H9 (cell line): ENCODE measurements at places on chromosomes 3 and 15. TPM values are rescaled to one million over a fixed set of nuclear protein-coding genes. Genes with fewer than 3 reads are reported as not detected.
A peak's percentile ranks its signal among the peaks of the same experiment; 100 is the strongest.

GRCh38 chr3:45109771-45110508, 36.2 kb downstream of the CDCP1 start:
- H3K27me3 ChIP-seq, result no peaks in the 10 kb centered on the region
- no peak overlapping the region for H3K27ac ChIP-seq
- H3K4me1 ChIP-seq, result no peaks in the 10 kb centered on the region
- no peak for DNase-seq

GRCh38 chr3:76547674-76548073, 492.2 kb upstream of the ROBO2 start:
- no peaks in the 10 kb centered on the region for H3K4me1 ChIP-seq
- no peaks in the 10 kb centered on the region for H3K27me3 ChIP-seq
- H3K36me3 ChIP-seq, result no peaks in the 10 kb centered on the region; the same call in 2 of the 3 replicates
- no peak for DNase-seq

GRCh38 chr3:175495331-175495730, 636.2 kb downstream of the NAALADL2 start:
- DNase-seq, result no peak
- H3K36me3 ChIP-seq, result no peaks in the 10 kb centered on the region
- no peaks in the 10 kb centered on the region for H3K4me1 ChIP-seq

- no peak overlapping the region for H3K4me3 ChIP-seq
- H3K4me1 ChIP-seq, result no peaks in the 10 kb centered on the region; the same call in 1 of the 2 replicates
- H3K36me3 ChIP-seq, result peaks cover 18% of the 10 kb centered on the region
These were observed 7.5 kb upstream of the MTHFS start for GRCh38 chr15:79904271-79904670.

DNA sequence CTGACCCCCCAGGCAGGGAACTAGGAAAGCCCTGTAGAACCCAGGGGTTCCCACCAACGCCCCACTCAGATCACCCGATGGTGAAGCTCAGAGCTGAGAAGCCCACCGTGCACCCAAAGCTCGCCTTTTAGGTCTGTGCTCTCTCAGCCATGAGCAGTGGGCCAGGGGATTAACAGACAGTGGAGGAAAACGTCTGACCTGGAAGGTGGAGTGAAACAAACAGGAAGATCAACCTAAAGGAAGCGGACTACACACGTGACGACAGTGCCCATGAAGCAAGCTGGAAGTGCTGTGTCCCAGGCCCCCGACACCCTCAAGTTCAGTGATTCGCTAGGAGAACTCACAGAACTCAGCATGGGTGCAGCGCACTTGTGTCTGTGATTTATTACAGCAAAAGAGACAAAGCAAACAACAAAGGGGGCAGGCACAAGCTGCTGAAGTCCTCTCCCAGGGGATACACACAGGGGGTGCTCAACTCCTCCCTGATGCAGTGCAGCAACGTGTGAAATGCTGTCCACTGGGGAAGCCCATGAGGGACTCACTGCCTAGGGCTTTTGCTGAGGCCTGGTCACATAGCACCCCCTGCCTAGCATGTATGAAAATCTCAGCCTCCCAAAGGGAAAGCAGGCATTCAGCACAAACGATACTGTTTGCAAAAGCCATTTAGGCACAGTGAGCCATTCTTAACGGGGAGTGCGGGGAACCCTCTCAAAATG, 43.5 kb downstream of the CFAP92 start:
- H3K4me3 ChIP-seq, result no peak overlapping the region
- H3K27ac ChIP-seq, result no peak overlapping the region
- peaks cover 4% of the 10 kb centered on the region for H3K36me3 ChIP-seq
- no peaks in the 10 kb centered on the region for H3K27me3 ChIP-seq

- H3K4me1 ChIP-seq, result no peaks in the 10 kb centered on the region
- H3K4me3 ChIP-seq, result no peak overlapping the region
- H3K27ac ChIP-seq, result no peak overlapping the region
These were observed 85.9 kb downstream of the DCLK3 start for GRCh38 chr3:36678216-36679013.

GRCh38 chr15:38189671-38190295, 62.9 kb upstream of the SPRED1 start:
- no peak overlapping the region for H3K4me3 ChIP-seq
- no peaks in the 10 kb centered on the region for H3K36me3 ChIP-seq
- H3K4me1 ChIP-seq, result peaks cover 7% of the 10 kb centered on the region; the same call in 1 of the 2 replicates

DNA sequence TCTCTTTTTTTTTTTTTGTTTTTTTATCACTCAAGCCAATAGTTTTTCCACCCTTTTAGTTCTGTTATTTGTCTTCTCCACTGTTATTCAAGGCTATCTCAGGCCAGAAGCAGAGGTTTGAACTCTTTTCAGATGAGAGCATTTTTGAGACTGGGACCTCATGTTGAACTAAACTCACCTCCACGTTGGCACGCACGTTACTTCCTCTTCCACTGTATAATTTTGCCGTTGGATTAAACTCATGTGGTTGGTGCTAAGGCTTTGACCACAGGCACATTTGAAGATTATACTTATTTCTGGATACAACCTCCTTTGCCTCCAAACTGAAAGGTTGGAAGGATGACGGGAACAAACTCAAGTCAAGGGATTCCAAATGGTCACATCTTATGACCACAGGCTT, 501.3 kb upstream of the TPRG1 start:
- DNase-seq, result no peak
- H3K27me3 ChIP-seq, result no peaks in the 10 kb centered on the region
- no peak overlapping the region for H3K4me3 ChIP-seq
- H3K27ac ChIP-seq, result no peak overlapping the region
- H3K36me3 ChIP-seq, result no peaks in the 10 kb centered on the region; the same call in 1 of the 2 replicates

GRCh38 chr3:30496066-30496966, 110.1 kb upstream of the TGFBR2 start:
- no peak overlapping the region for H3K27ac ChIP-seq
- peaks cover 2% of the 10 kb centered on the region; the same call in 1 of the 2 replicates for H3K4me1 ChIP-seq
- H3K4me3 ChIP-seq, result no peak overlapping the region
- H3K36me3 ChIP-seq, result no peaks in the 10 kb centered on the region
- no peaks in the 10 kb centered on the region for H3K27me3 ChIP-seq
- DNase-seq, result no peak

DNA sequence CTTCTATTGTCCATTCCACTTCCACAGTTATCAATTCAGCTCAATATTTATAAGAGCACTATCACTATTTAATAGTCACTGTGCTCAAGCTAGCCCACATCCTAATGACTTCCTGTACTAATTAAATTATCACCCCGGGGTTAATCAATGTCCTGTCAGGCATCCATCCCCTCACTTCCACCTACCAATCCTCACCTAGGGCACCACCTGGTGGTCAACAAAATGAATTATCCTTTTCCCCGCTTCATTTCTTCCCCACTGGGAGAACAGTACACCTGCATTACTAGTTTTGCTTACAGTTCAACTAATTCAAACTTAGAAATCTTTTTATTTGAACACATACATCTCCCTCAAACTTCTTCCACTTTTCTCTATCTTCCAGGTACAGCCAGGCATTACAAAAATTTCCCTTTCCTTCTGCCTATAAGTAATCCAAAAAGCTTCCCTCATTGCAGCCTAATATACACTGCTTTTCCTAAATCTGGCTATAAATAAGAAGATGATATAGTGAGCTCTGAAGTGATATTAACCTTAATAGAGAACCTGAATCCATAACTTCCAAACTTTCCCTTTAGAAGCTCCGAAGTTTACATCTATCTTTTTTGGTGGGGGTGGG, 68.5 kb downstream of the TMCC1 start:
- H3K4me3 ChIP-seq, result no peak overlapping the region
- peaks cover 10% of the 10 kb centered on the region for H3K36me3 ChIP-seq
- peaks cover 2% of the 10 kb centered on the region; the same call in 1 of the 2 replicates for H3K4me1 ChIP-seq
- no peak overlapping the region for H3K27ac ChIP-seq
- DNase-seq, result peak; percentile 47

GRCh38 chr3:6132684-6133432, 728.1 kb upstream of the GRM7 start:
- no peaks in the 10 kb centered on the region for H3K27me3 ChIP-seq
- DNase-seq, result no peak
- no peaks in the 10 kb centered on the region for H3K36me3 ChIP-seq
- H3K4me1 ChIP-seq, result no peaks in the 10 kb centered on the region
- no peak overlapping the region for H3K27ac ChIP-seq
- no peak overlapping the region for H3K4me3 ChIP-seq

GRCh38 chr3:105767776-105768175, 101.0 kb downstream of the CBLB start:
- no peak overlapping the region for H3K27ac ChIP-seq
- H3K4me1 ChIP-seq, result no peaks in the 10 kb centered on the region
- no peak for DNase-seq
- no peaks in the 10 kb centered on the region for H3K27me3 ChIP-seq

GRCh38 chr15:51093839-51094605, 684 bp downstream of the TNFAIP8L3 start:
- H3K27me3 ChIP-seq, result peaks cover 30% of the 10 kb centered on the region; the same call in 1 of the 2 replicates
- H3K4me3 ChIP-seq, result peak overlapping the region; percentile 69
- no peaks in the 10 kb centered on the region for H3K4me1 ChIP-seq
- DNase-seq, result no peak
- no peak overlapping the region for H3K27ac ChIP-seq
- no peaks in the 10 kb centered on the region for H3K36me3 ChIP-seq

- no peak overlapping the region for H3K27ac ChIP-seq
- no peaks in the 10 kb centered on the region for H3K27me3 ChIP-seq
- H3K4me1 ChIP-seq, result no peaks in the 10 kb centered on the region; the same call in 1 of the 2 replicates
- no peak for DNase-seq
These were observed 78.3 kb upstream of the PPP2R3A start for GRCh38 chr3:135887220-135887619.

DNA sequence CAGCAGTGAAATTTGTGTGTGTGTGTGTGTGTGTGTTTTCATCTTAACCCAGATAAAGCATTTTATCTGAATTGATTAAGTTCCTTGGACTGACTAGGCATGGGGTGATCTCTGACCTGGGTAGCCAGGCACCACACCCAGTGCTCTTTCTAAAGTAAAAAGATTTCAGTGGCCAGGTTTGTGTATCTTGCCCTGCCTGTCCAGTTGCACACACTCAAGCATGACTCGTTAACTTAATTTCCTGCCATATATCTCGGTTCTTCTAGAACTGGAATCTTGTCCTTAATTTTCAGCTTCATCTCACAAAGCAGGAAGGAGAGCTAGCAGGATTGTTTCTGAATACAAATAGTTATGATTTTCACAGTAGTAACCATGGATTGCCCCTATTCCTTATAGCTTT, 17.0 kb downstream of the TM4SF18 start:
- no peak overlapping the region for H3K4me3 ChIP-seq
- DNase-seq, result no peak
- no peak overlapping the region for H3K27ac ChIP-seq
- H3K27me3 ChIP-seq, result no peaks in the 10 kb centered on the region
- H3K4me1 ChIP-seq, result peaks cover 4% of the 10 kb centered on the region

- H3K27me3 ChIP-seq, result no peaks in the 10 kb centered on the region
- no peaks in the 10 kb centered on the region for H3K4me1 ChIP-seq
- no peak overlapping the region for H3K4me3 ChIP-seq
- no peak for DNase-seq
- H3K36me3 ChIP-seq, result peaks cover 9% of the 10 kb centered on the region
These were observed 307.6 kb upstream of the SLITRK3 start for GRCh38 chr3:165503825-165504224.

DNA sequence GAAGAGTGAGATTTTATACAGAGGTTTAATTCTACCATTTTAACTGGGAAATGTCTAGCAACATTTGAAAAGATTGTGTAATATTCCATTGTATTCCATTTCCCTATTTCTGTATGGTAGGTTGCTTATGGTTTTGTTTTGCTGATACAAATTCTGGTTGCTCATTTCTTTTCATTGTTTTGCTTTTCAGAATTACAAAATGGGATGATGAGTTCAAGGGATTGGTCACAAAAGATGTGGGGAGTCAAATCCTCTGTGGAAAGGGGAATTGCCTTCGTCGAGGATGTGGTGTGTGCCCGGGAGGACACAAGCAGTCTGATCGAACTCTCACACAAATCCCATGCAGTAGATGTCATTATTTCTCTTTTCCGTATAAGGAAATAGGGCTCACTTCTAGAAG, 18.3 kb downstream of the SLCO3A1 start:
- H3K27ac ChIP-seq, result no peak overlapping the region
- peaks cover 2% of the 10 kb centered on the region; the same call in 1 of the 2 replicates for H3K4me1 ChIP-seq
- H3K27me3 ChIP-seq, result no peaks in the 10 kb centered on the region
- no peak overlapping the region for H3K4me3 ChIP-seq
- no peak for DNase-seq
- H3K36me3 ChIP-seq, result peaks cover 15% of the 10 kb centered on the region

DNA sequence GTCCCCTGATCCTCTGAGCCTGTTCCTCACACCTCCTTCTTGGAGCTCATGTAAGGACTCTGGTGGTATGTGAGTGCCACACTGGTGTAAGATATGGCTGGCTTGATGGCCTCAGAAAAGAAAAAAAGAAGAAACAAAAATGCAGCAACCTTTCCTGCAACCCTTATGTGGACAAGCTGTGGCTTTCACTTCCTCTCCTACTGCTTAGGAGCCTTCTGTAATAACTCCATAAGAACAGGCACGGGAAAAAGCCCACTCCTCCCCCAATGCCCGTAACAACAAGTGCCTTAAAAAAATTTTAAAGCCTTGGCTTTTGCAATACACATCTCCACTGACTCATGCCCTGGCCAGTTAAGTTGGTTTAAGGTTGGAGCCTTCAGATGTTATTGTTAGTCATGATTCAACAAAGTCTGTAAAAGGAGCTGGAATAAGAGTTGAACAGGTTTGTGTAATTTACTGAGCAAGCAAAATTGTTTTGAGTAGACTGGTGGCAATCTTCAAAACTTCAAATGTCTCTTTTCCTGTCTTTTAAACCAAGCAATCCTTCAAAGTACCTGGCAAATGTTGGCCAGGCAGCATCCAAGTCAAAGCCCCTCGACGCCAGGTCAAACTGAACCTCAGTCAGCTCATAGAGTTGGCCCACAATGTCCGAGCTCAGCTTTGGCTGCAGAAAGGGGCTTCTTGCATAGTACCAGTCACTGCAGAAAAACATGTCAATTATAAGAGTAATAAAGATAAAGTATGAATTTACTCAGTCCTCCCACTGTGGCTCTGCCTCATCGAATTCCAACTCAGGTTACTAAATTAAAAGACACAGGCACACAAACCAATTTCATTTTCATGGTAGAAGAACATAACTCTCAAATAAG, 22.9 kb downstream of the FYCO1 start:
- no peaks in the 10 kb centered on the region for H3K4me1 ChIP-seq
- no peak for DNase-seq
- H3K27ac ChIP-seq, result no peak overlapping the region
- no peaks in the 10 kb centered on the region for H3K27me3 ChIP-seq
- peaks cover 68% of the 10 kb centered on the region for H3K36me3 ChIP-seq

- peaks cover 2% of the 10 kb centered on the region; the same call in 1 of the 2 replicates for H3K4me1 ChIP-seq
- H3K4me3 ChIP-seq, result no peak overlapping the region
- H3K36me3 ChIP-seq, result no peaks in the 10 kb centered on the region
These were observed 101.5 kb upstream of the UBE2E1 start for GRCh38 chr3:23704298-23704697.

GRCh38 chr3:192840143-192840836, 77.4 kb downstream of the MB21D2 start:
- H3K27ac ChIP-seq, result no peak overlapping the region
- no peak overlapping the region for H3K4me3 ChIP-seq
- no peaks in the 10 kb centered on the region for H3K36me3 ChIP-seq
- H3K4me1 ChIP-seq, result peaks cover 2% of the 10 kb centered on the region
- H3K27me3 ChIP-seq, result no peaks in the 10 kb centered on the region
- no peak for DNase-seq

ALS2CL gene
- total RNA-seq, result 4.9 and 5.0 TPM in 2 replicates

GOLGA6B gene
- total RNA-seq, result 0.33 and 0.75 TPM in 2 replicates

HDGFL3 gene
- 120 and 122 TPM in 2 replicates for total RNA-seq

SPINK8 gene
- total RNA-seq, result not detected in 2 replicates

CTXN2 gene
- 0.11 TPM in 2 replicates for total RNA-seq

RTP1 gene
- 6.6 and 7.5 TPM in 2 replicates for total RNA-seq

GNAI2 gene
- total RNA-seq, result 210 and 218 TPM in 2 replicates

SGO1 gene
- 28.1 and 30.7 TPM in 2 replicates for total RNA-seq

GOLGA8J gene
- not detected in 2 replicates for total RNA-seq

GRK7 gene
- total RNA-seq, result not detected in 2 replicates
